ENCODE measurements at places on chromosomes 6 and 20.

- no peak for DNase-seq
Measured at GRCh38 chr6:42952389-42952788, 8.2 kb upstream of the GNMT start.

- no peak for DNase-seq
Measured at GRCh38 chr6:152571943-152572337, 65.2 kb downstream of the SYNE1 start.

GRCh38 chr20:64133951-64134407 lies 26.6 kb upstream of the NPBWR2 start:
- peak; percentile 36 for DNase-seq

DNA sequence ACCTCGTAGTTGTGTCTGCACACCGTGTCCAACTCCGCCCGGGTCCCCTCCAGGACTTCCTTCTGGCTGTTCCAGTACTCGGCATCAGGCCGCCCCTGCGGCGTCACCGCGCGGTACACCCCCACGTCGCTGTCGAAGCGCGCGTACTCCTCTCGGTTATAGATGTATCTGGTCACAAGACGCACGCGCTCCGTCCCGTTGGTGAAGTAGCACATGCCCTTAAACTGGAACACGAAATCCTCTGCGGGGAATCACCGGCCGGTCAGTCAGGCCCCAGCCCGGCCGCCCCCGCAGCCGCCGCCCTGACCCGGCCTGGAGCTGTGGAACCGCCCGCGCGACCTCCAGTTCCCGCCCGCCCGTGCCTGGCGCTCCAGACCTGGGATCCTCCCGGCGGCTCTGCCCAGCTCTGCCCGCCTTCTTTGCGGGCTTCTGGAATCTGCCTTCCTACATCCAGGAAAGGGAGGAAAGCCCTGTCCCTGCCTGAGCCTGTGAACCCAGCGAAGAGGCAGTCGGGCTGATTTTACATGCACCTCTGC lies 1.6 kb downstream of the HLA-DQB1 start:
- peak; percentile 39 for DNase-seq

DNA sequence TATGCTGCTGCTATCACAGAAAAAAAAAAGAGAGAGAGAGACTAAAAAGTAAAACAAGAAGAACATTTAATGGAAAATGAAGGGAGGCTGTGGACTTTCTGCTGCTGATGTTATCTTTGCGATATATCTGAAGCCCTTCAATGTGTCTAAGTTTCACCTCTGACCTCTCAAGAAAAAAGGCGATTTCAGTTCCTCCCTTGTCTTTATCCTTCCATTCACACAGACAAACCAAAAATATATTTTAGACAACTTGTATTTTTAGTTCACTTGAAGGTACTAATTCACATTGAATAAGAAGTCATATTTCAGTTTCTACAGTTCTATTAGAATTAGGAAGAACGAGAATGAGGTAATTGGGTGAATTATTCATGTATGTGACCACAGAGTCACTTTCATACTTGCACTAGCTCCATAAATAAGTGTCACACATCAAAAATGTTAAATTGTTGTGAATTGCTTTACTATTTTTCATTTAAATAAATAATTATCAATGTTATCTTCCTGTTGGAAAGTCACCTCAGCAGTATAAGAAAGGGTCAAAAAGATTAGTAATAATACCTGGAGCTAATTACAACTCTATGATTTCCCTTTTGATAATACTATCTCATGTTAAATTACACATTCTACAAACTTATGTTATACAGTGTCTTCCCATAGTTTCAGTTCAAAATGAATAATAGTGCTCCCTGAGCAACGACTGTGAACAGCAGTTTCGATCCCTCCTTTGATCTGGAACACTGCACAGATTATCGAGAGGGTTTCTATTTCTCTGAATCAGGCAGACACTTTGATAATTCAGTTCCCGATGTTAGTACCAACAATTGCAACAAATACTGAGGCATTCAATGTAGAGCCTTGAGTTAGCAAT lies 85.2 kb upstream of the PLCB4 start:
- no peak for DNase-seq

- DNase-seq = no peak
Measured at GRCh38 chr20:18005170-18005989, 36.6 kb downstream of the MGME1 start.

DNA sequence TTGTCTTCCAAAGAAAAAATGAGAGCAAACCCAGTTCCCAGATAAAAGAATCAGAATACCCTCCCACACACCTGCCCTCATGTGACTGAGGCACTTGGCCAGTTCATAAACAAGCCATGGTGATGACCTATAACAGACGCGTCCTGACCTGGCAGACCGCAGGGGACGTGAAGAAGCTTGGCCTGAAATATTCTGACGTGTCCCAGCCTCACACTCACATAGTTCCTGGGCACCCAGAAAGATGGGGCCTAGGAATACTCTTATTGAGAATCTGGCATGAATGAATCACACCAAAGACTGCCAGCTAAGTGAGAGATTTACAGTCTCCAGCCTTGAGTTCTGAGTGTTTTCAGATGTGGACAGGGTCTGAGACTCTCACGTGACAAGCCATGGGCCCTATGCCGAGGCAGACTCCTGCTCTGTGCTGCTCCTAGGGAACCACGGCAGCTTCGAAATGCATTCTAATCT lies 17.2 kb upstream of the MAP3K4 start:
- DNase-seq = no peak

DNA sequence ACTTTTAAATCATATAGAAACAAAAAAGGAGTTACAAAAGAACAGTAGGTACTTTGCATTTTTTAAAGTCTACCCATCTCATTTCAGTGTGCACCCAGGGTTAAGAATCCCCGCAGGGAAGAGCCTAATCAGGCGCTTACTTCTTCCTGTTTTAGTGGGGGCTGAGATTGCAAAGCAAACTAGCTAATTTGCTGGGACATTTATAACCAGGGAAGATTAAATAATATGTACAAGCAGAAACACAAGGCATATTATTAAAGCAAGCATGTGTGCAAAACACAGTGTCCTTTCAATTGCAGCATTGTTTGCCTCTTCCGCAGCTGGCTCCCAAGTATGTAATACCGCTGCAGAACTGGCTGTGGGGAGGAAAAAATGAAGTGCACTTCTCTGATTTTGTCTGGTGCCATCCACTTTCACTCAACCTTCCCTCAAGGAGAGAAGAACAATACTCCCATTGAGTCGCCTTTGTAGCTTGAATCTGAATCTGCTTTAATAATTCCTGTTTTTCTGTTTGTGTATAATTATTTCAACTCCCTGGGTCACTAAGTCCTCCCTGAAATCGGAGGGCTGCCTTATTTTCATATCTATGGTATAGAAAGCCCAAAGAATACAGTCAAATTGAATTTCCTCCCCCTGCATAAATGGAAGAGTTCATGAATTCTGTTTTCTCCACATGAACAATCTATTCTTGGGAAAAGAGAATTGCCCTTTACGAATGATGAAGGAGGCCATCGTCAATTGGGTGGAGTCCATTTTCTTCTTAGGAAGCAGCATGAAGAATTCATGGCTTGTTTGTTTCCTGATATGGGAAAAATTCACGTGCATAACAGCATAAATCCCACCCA lies 23.3 kb upstream of the BCAS1 start:
- no peak for DNase-seq

DNA sequence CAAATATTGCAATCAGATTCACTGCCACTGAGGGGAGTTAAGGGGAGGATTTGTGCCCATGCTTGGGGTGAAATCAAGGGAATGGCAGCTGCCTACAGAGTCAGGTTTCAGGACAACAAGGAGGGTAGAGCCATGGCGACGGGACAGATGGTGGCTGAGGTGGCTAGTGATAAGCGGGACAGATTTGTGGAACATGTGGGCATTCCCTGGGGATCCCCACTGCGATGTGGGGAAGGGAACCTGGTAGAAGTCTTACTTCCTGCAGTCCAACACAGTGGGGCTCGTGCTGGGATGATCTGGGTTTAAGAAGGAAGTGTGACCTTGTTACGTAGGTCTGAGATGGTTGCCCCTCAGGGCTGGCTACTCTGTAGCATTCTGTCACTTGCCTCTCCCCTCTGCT lies 292.0 kb upstream of the JARID2 start:
- DNase-seq = no peak

GRCh38 chr6:20924911-20925543 lies 390.8 kb downstream of the CDKAL1 start:
- DNase-seq = no peak

- DNase-seq = no peak
Measured at GRCh38 chr6:161549977-161550655, 276.3 kb upstream of the AGPAT4 start.

DNA sequence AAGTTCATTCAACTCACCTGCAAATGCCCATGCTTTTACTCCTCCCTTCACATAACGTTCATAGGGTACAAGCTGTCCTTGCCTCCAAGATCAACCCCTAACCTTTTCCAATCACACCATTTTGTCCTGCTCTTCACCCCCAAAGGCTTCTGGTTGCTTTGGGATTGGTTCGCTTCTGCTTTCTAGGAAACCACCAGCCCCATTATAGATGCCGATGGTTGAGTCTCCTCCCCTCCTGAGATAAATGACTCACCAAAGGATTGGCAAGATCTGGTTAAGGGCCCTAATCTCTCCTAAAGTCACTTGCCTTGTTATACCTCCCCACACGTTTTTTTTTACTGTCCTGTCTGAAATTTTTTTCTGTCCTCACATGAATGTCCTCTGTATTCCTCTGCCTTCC lies 311.4 kb downstream of the HACE1 start:
- DNase-seq = no peak

DNA sequence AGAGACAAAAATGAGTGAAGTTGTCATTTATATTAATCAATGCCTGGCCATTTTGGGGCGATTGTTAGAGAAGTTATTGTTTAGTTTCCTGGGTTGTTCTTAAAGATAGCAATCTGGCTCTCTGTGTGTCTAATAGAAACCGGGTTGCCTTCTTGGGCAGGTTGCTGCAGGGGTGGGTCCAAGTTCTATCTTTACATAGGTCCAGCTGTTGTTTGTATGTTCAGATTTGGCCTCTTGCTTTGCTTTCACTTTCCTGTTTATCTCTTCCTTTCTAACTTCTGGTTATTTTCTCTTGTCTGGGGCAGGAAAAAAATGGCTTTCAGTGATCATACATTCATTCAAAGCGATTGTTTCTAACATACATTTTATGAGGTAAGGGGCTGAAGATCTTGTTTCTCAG lies 128.4 kb upstream of the NOX3 start:
- DNase-seq = no peak

DNA sequence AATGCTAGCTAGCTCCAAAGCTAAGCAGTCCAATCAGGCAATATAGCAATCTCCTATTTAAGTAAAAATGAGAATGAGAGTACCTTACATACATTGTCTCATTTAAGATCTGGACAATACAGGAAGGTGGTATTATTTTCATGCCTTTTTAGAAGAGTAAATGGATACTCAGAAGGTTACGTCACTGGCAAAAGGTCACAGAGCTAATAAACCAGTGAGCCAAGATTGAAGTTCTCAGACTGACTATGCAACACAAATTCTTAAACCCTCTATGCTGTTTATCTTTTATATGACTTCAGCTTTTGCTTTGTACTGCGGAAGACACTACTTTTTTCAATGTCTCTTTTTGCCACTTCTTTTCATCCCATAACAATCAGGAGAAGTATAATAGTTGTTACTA lies 135.2 kb upstream of the PRL start:
- no peak for DNase-seq

- DNase-seq = no peak
Measured at GRCh38 chr6:58113960-58114359, 796.5 kb downstream of the PRIM2 start.

- no peak for DNase-seq
Measured at GRCh38 chr20:25195962-25196785, 662 bp downstream of the ENTPD6 start.

DNA sequence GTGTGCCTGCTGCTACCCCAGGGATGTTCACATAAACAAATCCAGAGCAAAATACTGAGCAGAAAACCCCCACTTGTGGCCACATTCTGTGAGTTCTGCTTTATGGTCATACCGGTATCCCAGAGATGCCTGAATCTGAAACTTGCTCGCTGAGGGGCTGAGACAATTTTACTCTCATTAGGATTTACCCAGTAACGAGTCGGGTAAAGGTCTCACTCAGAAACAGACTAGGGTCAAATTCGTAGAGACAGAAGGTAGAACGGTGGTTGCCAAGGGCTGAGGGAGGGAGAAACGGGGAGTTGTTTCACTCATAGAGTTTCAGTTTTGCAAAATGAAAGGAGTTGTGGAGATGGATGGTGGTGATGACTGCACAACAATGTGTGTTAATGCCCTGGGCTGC lies 45.4 kb upstream of the NKX2-2 start:
- no peak for DNase-seq

DNA sequence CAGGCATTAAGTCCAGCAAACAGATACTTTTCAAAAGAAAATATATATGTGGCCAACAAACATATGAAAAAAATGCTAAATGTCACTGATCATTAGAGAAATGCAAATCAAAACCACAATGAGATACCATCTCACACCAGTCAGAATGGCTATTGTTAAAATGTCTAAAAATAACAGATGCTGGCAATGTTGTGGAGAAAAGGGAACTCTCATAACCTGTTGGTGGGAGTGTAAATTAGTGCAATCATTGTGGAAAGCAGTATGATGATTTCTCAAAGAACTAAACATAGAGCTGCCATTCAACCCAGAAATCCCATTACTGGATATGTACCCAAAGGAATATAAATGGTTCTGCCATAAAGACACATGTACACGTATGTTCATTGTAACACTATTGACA lies 20.6 kb downstream of the KCNQ5 start:
- no peak for DNase-seq

GRCh38 chr6:130206479-130206878 lies 16.3 kb downstream of the SAMD3 start:
- no peak for DNase-seq

GRCh38 chr6:169263836-169264608 lies 10.4 kb upstream of the THBS2 start:
- DNase-seq = no peak

DNA sequence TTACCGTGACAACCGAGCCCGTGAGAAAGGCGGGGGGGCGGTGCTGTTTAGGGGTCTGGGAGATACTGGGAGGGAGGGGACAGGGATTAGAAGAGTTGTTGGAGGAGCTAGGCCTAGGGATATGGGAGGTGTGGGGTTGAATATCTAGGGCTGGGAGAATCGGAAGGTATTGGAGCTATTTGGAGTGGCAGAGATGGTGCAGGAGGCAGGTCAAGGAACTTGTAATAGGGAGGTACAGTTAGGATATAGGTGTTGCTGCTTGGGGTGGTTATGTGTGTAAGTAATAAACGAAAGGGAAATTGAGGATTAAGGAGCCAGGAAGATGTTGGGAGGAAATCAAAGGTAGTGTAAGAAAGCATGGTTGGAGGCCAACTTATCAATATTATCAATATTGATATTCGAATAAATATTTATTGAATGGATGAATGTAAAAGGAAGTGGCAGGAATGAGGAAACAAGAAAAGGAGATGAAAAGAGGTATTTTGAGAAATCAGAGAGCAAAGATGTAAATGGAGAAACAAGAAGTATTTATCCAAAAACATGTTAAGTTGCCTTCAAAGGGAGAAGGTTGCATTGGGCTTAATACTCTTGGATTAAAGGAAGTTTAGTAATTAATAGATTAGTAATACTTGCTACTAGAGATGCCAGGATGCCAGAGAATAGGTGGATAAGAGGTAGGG lies 602 bp downstream of the PPP1R11 start:
- peak; percentile 68 for DNase-seq

- no peak for DNase-seq
Measured at GRCh38 chr6:167760979-167761793, 65.5 kb upstream of the AFDN start.

GRCh38 chr6:85458782-85459181 lies 8.9 kb downstream of the NT5E start:
- no peak for DNase-seq

GRCh38 chr6:144214029-144214428 lies 63.7 kb downstream of the STX11 start:
- no peak for DNase-seq

- no peak for DNase-seq
Measured at GRCh38 chr20:61599061-61599531, 347.0 kb downstream of the CDH4 start.

GRCh38 chr6:21438237-21438985 lies 155.1 kb upstream of the SOX4 start:
- no peak for DNase-seq

Data from mesothelial cell of epicardium (in vitro differentiated cells).